ENCODE measurements at places on chromosomes 7 and 10.
A peak's percentile ranks its signal among the peaks of the same experiment; 100 is the strongest.

DNA sequence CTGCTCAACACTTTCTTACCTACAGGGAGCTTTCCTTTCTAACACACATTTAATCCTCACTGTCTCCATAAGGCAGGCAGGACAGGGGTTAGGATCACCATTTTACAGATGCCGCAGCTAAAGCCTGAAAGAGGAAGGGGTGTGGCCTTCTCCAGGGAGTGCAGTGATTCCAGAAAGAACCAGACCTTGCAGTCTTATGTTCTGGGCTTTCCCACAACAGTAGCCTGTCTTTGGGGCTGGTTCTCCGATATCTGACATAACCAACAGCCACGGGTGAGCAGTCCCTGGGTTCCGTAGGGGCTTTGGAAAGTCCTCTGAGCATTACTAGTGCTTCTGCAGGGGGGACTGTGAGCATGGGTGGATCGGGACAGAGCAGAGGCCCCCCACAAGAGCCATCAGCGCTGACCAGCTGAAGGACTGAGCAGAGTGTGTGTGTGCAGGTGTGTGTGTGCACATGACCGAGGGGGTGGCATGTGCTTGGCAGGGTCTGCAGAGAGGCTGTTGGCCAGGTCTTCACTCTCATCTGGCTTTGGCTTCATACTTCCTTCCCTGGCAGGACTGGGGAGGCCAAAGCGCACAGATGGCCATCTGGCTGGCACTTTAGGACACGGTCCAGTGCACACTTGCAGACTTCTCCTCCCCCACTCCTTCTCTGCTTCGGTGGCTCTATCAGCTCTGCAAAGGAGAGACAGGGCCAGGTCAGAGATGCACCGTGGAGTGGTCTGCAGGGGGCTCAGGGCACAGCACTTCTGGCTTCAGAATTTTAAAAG lies 400.3 kb downstream of the RPS24 start:
- DNase-seq, result no peak

GRCh38 chr7:99525713-99526440 lies 21.4 kb downstream of the ZKSCAN5 start:
- DNase-seq, result no peak

DNA sequence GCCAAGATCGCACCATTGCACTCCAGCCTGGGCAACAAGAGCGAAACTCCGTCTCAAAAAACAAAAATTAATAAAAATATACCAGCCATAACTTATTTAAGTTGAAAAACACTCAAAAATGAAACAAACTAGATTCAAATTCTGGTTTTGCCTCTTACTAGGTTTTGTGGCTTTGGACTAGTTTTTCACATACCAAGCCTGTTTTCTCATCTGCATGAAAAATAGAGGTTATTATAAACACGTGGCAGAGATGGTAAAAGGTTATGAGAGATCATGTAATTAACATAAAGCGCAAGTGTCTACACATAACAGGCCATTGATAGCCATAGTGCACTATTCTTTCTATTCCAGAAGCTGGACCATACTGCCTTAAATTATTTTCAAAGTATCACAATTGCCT lies 35.5 kb upstream of the CABCOCO1 start:
- DNase-seq, result no peak

- peak; percentile 78 for DNase-seq
These were observed 634 bp downstream of the EZH2 start for GRCh38 chr7:148883266-148884048.

DNA sequence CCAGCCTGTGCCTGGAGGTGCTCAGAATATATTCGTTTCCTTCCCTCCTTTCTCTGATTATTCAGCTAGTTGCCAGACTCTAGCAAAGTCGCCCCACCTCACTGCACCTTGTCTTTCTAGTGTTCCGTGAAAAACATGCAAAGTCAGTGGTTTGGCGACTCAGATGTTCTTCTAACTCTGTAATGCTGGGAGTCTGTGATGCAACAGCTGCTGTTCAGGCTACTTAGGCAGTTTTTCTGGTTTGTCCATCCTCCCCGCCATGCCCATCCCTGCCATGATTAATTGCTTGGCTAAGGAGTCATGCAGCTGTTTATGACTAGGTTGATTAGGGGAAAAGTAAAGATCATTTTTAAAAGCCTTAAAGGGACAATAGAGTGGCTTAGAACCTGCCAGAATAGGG lies 99.4 kb downstream of the MTPN start:
- DNase-seq, result no peak

- no peak for DNase-seq
These were observed 50.9 kb upstream of the PDLIM1 start for GRCh38 chr10:95341716-95342130.

GRCh38 chr10:73424478-73424877 lies 8.9 kb downstream of the MSS51 start:
- DNase-seq, result no peak

DNA sequence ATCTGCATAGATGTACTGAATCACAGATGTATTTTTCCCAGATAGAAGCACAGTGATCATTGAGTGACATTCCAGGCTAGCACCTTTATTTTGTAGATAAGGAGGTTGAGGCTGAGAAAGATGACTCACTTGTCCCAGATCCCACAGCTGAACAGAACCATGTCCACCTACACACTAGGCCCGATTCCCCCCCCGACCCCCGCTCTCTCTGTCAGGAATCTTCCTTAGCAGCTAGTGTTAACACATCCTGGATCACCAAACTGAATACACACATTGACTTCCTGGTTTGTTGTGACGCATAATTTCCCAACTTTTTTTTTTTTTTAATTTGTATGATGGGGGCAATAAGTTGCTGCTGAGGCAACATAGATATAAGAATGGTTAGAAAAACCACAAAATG lies 5.2 kb downstream of the SFMBT2 start:
- no peak for DNase-seq

DNA sequence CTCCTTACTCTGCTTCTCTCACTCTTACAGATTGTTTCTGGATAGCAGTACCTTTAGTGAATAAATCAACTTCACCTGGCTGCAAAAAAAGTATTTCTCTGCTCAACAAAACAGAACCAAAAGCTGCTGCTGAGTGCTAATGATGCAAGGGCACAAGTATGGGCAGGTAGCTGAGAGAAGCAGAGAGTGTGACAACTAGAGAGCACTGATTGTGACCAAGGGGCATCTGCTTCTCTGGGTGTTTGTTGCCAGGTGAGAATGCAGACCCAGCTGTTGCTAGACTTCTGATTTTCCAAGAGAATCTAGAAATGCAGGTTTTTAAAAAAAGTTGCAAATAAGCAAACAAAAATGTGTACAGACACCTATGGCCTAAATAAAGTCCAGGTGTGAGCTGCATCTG lies 25.3 kb upstream of the PPIF start:
- DNase-seq, result no peak

GRCh38 chr7:2736411-2736914 lies 48.5 kb downstream of the AMZ1 start:
- DNase-seq, result no peak

GRCh38 chr7:101450064-101450463 lies 87.4 kb downstream of the COL26A1 start:
- DNase-seq, result no peak

DNA sequence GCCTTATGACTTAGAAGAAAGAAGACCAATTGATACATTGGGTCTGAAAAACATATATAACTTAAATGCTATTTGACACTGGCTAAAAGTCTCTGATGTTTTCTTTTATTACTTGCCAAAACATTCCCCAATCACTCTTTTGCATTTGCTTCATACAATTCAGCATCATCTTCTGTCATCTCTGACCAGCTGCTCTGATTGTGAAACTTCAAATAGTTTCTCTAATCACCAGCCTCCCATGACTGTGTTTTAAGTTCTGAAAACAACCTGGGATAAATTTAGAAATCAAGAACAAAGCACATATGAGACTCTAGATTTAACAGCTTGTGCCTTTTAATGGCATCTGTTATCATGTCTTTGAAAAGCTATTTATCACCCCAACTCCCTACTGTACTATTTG lies 208.4 kb upstream of the KCND2 start:
- no peak for DNase-seq

DNA sequence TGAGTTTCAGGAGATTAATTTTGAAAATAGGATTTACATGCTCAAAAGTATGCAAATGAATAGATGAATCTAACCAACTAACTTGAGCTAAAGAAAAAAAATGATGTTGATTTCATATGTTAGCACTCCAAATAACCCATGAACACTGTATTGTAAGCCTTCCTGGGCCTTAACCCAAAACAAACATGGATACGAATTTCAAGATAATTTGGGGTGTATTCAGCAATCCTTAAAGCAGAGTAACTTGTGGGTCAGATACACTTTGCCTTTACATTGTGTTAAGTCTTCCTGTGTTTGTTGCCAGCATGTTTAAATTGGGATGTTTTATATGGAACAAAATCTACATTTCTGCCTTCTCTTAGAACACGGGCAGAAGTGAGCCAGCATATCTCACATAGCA lies 124.2 kb upstream of the WDR11 start:
- no peak for DNase-seq

GRCh38 chr10:62194924-62195674 lies 73.5 kb downstream of the RTKN2 start:
- DNase-seq, result no peak

GRCh38 chr10:70656489-70656888 lies 15.8 kb upstream of the ADAMTS14 start:
- DNase-seq, result peak; percentile 65

GRCh38 chr7:133061792-133062191 lies 20.1 kb downstream of the CHCHD3 start:
- DNase-seq, result no peak

DNA sequence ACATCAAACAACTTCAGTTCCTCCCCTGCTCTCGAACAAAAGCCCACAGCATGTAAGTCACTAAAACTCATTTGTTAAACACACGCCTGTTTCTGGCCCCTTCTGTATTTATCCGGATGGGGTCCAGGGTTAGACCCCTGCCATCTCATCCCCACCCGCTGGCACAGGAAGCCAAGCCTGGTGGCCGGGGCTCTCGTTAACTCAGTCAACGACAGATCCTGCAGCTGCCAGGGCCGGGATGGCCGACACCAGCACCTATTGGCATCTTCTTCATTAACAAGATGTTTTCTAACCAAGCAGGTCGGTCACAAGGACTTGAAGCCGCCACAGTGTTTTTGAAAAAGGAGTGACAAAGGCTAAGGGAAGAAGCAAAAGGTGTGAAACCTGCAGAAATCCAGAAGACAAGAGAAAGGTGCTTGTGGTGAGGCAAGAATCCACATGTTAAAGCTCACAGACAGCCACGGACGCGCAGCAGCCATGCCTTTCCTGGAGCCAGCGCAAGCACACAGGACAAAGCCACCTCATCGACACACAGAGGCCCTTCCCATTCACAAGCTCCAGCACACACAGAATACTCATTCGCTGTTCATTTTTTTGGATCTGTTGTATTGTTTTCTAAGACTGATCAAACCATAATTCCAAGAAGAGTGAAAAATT lies 202.7 kb downstream of the DIP2C start:
- peak; percentile 57 for DNase-seq

DNA sequence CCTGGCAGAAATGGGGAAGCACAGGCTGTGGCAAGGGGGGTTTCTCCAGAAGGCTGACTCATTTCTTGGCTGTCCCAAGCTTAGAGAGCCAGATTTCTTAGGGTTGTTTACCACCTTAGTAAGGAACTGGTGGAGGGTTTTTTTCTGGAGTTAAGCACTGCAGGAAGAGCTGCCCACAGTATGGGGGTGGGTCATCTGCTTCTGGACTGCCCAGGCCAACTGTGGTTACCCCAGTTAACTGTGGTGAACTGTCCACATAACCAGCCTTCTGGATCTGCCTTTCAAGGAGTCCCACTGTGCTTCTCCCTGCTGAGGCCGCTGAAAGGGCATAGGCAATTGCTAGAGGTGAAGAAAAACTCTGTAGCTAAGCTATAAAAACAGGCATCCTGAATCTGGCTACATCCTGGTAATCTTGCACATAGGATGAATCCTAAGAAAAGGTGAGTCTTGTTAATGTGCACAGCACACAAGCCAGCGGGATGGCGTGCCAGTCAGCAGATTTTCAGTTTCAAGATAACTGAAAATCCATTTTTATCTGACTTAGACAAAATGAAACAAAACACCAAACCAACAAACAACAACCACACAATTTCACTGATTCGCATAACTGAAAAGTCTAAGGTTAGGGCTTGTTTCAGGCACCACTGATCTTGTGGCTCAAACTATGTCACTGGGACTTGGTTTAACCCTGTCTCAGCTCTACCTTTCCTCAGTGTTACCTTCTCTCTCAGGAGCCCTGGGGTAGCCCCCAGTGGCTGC lies 21.6 kb upstream of the TSPAN33 start:
- no peak for DNase-seq

DNA sequence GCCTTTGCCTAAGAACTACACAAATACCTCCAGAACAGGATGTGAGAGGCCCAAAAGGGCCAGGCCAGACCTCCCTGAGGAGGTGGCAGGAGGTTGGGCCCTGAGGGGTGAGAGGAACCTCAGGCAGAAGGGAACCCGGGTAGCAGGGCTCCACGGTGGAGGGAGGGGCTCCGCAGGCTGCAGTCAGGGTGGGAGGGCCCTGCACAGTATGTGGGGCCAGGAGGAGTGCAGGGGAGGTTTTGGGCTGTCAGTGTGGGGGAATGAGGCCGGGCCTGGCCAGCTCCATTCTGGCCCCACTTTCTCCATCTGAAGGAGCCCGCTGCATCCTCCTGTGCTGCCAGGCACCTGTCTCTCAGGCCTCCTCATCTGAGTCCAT lies 25.9 kb downstream of the DNAJB12 start:
- DNase-seq, result no peak

DNA sequence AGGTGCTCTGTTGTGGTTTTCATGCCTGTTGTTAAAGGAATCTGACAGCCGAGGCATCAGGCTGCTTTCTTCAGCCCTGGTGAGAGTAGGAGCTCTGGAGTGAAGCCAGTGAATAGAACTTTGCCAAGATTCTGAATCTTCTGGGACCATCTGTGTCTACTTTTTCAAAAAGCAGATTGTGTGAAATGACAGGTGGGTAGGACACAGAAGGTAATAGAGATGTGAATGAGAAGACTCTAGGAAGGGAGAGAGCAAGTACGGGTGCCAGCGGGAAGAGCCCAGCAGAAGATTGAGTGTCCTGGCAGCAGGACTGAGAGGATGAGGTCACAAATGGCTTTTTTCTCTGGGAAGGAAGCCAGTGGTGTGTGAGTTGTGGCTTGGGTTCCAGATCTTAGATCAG lies 429.2 kb downstream of the SDK1 start:
- DNase-seq, result no peak

DNA sequence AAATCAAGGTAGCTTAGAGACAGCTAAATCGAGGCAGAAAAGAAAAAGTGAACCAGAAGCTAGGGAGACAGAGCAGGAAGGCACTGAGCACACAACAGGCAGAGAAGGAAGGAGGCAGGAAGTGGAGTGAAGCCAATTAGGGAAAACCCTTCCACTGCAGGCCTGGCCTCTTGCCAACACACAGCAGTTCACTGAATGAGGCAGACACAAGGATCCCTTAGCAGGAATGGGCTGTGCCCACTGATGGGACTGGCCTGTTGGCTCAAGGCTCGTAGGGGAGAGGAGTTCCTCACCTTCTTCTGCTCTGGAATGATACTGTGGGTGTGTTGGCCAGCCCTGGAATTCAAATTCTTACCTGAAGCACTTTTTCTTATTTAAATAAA lies 220.3 kb upstream of the STK17A start:
- DNase-seq, result no peak

DNA sequence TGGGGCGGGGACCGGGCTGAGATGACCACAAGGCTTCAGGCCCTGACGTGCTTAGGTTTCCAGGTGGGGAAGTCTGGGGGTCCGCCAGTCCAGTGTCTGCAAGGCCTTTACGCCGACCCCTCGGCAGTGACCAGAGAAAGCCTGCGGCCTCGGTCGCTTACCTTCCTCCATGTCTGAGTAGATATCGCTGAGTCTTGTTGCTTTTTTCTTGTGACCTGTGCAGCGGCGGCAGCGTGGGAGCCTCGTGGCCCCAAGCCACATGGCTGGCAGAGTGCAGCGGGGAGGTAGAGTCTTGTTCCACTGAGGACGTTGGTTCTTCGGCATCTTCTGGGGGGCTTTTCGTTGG lies 329 bp downstream of the NOLC1 start:
- no peak for DNase-seq

- no peak for DNase-seq
These were observed 936.9 kb downstream of the SORCS3 start for GRCh38 chr10:105577865-105578607.

Measured in upper lobe of right lung (tissue), 1 donor.